ENCODE measurements at places on chromosomes 1 and 21.
A peak's percentile ranks its signal among the peaks of the same experiment; 100 is the strongest.

GRCh38 chr1:41810446-41810845, 108.3 kb downstream of the HIVEP3 start:
- DNase-seq = peak; percentile 46

DNA sequence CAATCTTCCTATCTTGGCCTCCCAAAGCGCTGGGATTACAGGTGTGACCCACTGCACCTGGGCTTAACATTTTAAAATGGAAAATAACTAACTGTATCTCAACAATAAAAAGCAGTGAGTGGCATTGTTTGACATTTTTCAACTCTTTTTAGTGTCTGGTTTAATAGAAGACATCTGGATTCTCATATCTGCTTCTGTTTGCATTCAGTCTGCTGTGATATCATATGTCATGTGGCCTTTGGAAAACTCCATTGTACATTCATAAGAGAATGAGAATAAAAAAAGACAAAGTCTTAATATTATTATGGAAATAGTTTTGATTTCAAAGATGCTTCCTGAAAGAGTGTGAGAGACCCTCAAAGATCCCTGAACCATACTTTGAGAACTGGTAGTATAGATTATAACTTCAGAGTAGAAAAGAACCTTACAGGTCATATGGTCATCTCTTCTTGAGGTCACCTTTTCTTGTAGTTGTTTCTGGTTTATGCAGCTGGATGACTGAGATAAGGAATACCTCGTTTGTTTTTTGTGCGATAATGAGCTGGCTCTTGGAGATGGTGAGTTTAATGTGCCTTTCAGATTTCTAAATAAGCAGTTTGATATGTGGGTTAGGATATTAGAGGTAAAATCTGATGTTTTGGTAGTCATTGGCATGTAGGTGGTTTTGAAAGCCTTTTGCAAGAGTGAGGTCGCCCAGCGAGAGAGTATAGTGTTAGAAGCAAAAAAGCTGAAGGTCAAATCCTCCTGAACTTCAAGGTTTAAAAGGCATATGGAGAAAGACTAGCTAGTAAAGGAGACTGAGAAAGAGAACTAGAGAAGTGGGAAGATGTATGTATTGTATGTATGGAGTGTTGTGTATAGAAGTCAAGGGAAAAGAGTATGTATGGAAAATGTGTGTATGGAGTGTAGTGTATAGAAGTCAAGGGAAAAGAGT, 17.2 kb downstream of the CEP350 start:
- no peak for DNase-seq

DNA sequence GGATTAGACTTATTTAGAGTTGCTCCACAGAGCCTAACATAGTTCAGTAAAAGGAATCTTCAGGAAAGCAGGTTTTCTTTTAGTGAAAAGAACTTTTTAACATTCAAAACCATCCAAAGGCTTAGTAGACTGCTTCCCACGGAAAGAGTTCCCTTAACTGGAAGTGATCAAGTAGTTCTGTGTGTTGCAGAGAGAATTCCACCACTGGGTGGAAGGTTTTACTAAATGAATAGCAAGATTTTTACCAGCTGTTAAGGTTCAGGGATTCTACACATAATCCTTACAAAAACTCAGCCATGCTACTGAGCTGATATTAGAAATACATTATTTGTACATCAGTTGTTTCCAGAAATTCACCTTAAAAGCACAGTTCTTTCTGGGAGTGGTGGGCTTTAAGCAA, 119.7 kb downstream of the GDAP2 start:
- no peak for DNase-seq

GRCh38 chr1:189499736-189500135, 977.9 kb downstream of the BRINP3 start:
- DNase-seq = no peak

DNA sequence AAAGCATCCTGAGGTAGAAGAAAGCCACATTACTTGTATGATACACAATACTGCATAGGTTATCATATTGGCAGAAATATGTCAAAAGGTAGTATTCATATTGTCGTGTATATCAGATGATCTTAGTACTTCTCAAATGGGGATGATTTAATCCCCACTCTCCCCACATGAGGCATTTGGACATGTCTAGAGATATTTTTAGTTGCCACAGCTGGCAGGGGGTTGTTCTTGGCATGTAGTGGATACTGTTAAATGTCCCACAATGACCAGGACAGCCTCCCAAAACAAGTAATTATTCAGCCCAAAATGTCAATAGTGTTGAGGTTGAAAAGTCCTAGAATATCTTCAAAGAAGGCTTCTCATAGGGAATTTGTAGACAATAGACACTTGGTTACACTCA, 162.8 kb downstream of the NEGR1 start:
- no peak for DNase-seq

DNA sequence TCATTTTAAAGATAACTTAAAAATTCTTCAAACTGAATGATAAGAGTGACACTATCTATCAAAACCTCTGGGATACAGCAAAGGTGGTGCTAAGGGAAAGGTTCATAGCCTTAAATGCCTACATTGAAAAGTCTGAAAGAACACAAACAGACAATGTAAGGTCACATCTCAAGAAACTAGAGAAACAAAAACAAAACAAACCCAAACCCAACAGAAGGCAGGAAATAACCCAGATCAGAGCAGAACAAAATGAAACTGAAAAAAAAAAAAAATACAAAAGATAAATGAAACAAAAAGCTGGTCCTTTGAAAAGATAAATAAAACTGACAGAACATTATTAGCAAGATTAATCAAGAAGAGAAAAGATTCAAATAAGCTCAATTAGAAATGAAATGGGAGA, 6.8 kb downstream of the ODF2L start:
- DNase-seq = no peak

DNA sequence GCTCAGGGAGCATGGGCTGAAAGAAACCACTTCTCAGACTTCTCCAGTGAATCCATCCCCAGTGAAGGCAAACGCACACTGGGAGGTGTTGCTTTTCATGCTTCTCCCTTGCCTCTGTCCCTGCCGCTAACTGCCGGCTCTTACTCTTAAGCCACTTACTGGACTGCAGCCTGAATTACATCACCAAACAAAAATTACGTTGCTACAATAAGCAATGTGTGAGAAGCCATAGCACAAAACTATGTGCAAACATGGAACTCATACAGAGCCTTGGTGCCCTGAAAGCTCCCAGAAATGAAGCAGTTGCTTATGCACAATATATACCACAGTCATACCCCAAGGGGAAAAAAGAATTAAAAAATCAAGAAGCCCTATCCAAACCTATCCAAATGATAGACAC, 375.2 kb downstream of the KCNH1 start:
- DNase-seq = no peak

- peak; percentile 5 for DNase-seq
Measured at GRCh38 chr1:112337028-112337531, 58.9 kb upstream of the CTTNBP2NL start.

- DNase-seq = no peak
Measured at GRCh38 chr1:158333405-158334155, 2.2 kb upstream of the CD1B start.

GRCh38 chr1:57550092-57550491, 126.2 kb upstream of the DAB1 start:
- DNase-seq = no peak

DNA sequence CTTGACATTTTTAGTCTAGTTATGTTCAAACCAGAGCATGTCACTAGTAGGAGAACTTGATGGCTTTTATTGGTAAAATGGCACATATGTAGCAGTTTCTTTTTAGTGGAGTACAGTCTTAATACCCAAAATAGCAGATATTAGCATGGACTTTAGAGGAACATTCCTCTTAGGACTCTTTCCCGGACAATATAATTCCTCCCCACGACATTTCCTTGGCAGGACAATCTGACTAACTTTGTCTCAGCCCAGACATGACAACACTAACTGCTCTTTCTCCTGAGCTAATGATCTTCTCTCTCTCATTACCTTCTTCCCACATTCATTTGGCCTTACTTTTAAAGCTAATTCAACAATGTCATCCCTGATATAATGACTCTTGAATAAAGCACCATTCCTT, 62.5 kb downstream of the ADAMTS1 start:
- DNase-seq = no peak

DNA sequence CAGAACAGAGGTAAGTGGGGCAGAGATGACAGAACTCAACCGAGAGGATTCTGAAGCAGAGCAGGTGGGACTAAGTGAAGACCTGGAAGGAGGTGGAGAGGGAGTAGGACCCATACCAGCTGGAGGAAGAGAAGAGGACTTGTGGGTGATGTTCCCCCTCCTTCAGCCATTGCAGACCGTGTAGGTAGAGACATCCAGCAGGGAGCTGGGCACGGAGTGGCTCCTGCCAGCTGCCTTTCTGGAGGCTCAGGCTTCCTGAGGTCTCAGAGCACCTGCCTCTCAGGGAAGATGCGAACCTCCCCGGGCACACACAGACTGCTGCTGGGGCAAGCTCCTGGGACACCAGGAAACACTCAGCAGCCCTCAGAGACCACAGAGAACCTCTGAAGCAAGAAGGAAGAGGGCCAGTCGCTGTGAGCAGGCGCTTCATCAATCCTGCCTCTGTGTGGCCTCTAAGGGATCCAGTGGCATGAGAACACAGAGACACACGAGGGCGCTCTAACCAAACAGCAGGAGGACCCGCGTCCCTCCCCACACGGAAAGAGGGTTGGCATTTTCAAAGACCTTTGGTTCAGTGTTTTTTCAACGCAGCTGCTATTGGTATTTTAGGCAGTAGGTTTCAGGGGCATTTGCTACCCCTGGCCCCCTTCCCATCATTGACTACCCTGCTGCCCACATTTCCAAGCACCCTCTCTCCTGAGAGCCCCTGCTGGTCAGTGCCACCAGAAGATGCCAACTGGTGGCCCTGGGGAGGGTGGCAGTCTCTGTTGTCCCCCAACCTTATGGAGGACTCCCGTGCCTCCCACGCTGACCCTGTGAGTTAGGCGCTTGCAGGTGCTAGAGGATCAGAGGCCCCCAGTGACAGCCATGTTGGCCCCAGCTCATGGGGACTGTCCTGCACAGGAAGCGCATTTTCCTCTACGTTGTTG, 89.6 kb upstream of the EDN2 start:
- DNase-seq = peak; percentile 80

GRCh38 chr1:85581802-85582686, 1.5 kb downstream of the CCN1 start:
- no peak for DNase-seq

- no peak for DNase-seq
Measured at GRCh38 chr1:36326499-36326898, 3.1 kb upstream of the EVA1B start.

Data from stimulated activated CD4-positive, alpha-beta T cell treated with anti-CD3 and anti-CD28 coated beads, Interleukin-4, amount 100 ng/mL, for 24 hours (primary cell).